ENCODE measurements at places on chromosomes 3 and 15.

- peak; percentile 97 for DNase-seq
Measured at GRCh38 chr3:52062505-52062904, 6.1 kb upstream of the DUSP7 start.

DNA sequence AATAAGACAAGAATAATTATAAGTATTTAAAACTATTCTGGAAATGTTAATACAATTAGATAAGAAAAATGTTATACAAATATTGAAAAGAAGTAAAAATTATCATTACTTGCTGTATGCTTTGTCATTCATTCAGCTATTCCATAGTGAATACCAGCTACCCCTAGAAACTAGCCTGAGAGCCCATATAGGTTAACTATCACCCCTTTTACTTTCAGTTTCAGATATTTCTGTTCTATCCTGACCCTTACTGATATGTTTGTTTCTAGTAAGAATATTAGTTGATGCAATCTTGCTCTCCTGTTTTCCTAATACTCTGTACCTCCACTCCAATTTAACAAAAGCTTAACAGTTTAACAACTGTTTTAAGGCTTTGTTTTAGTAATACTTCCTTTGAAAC, 31.6 kb downstream of the FAM227B start:
- peak; percentile 12 for DNase-seq

GRCh38 chr15:38474155-38474757, 20.3 kb downstream of the FAM98B start:
- DNase-seq, result peak; percentile 74

DNA sequence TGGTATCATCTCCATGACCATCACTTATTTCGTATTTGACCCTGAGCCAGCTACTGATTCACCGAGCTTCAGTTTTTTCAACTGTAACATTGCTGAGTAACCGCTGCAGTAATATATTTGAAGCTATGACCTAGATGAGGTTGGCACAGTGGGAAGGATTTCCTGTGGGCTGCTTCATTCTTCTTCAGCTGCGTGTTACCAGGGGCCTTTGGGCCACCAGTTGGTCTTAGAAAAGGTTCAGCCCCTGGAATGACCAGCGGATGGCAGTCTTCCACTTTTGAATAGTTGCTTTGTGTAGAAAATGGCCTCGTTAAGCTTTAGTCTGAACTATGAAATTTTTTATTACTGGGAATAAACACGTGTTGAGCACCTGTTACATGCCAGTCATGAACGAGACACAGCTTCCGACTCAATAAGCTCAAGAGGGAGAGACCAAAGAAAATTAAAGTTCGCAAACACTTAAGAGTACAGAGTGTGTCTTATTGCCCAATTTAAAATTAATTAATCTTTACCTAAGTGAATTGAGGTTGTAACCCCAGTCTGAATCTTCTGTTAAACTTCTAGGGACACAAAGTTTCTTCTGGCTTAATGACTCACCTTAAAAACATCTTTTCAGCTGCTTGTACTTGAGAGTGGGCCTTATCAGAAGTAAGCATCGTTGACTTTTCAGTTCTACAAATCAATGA, 57.6 kb upstream of the NR2E3 start:
- DNase-seq, result peak; percentile 24

- DNase-seq, result no peak
Measured at GRCh38 chr3:127573401-127573800, 17.1 kb downstream of the TPRA1 start.

DNA sequence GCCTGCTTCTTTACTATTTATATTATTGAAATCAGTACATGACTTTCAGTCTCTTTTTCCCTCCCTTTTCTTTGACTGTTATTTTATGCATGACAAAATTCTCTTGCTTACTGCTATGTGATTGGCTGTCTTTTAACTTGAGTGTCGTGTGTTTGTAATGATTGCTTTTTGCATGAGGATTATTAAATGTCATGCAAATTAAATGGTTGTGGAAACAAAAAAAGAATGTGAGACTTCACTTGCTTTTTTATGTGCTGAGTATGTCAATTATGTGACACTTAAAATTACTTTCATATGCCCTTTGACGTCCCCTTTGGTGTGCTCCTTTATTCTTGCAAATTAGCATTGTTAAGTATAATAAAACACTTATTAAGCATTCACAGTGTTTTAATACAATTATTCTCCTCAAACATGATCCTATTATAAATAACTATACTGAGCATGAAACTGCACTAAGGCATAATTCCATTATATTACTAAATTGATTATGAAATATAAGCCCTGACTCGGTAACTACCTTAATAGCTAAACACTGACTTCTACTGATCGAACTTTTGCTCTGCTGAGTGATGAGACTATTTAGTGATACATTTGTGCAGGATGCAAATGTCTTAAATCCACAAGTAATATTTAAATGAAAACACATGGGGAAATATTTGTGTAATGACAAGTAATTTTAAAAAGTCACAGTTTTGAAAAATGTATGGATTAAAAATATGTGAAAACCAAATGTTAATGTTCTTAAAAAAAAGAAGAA, 401.7 kb downstream of the NLGN1 start:
- DNase-seq, result no peak

- DNase-seq, result no peak
Measured at GRCh38 chr3:61574854-61575253, 13.5 kb downstream of the PTPRG start.

- DNase-seq, result no peak
Measured at GRCh38 chr15:48168616-48169015, 9.5 kb downstream of the MYEF2 start.

GRCh38 chr3:72567474-72567873, 280.8 kb downstream of the SHQ1 start:
- peak; percentile 69 for DNase-seq

- DNase-seq, result no peak
Measured at GRCh38 chr15:74006774-74007639, 12.5 kb downstream of the PML start.

DNA sequence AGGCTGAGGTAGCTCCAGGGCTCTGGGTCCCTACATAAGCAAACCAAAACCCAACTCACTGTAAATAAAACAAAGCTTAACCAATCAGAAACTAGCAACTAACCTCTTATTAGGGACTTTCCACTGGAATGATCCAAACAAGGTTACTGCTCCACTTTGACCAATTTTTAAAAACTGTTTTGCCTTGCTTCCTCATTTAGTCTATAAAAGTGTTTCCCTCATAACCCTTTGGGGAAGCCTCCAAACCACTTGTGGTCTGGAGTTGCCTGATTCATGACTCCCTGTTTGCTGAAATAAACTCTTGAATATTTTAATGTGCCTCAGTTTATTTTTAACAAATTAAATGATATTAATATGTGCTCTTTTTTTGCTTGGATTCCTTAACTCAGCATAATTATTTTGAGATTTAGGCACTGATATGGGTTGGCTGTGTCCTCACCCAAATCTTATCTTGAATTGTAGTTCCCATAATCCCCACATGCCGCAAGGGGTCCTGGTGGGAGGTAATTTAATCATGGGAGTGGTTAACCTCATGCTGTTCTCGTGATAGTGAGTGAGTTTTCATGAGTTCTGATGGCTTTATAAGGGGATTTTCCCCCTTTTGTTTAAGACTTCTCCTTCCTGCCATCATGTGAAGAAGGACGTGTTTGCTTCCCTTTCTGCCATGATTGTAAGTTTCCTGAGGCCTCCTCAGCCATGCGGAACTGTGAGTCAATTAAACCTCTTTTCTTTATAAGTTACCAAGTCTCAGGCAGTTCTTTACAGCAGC, 90.6 kb downstream of the CD200R1L start:
- peak; percentile 81 for DNase-seq

DNA sequence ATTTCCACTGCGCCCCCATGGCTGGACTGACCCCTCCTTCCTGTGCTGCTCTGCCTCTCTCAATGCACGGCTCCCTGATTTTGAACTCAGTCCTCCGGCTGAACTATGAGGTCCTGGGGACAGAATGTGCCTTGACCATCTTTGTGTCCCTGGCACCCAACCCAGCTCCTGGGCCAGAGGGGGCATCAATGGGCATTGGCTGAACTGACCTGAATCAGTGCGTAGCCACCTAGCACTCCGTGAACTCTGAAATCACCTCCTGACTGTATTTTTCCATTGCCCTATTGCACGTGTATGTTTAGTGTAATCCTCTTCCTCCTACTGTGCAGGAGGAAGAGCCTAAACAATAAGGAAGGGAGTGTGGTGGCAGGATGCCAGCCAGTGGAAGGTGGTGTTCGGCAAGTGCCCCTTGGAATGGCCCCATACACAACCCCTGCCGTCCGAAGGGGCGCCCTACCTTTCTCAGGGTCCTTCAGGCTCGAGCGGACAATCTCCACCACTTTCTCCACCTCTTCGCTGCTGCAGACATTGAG, 33.5 kb downstream of the BDH1 start:
- DNase-seq, result no peak

DNA sequence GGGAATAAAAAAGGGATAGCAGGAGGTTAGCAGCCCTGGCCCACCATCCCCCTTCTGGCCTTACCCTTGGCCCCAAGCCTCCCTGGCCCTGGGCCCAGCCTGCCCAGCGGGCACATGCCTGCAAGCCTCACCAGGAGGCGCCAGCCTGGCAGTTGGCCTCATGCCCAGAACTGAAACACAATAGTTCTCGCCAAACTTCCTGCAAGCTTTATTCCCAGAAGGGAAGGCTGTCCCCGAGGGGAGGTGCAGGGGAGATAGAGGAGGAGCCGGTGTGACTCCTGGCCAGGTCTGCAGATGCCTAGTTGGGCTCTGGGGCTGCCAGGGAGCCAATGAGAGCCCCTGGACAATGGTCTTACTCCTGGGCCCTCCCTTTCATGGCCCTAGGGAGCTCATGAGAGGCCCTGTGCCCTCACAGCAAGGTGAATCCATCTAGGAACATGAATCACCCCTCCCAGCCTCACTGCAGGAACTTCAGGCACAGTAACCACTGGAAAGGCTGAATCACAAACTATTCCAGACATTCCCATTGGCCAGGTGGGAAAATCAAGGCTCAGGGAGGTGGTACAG, 4.0 kb downstream of the CCDC33 start:
- DNase-seq, result no peak

DNA sequence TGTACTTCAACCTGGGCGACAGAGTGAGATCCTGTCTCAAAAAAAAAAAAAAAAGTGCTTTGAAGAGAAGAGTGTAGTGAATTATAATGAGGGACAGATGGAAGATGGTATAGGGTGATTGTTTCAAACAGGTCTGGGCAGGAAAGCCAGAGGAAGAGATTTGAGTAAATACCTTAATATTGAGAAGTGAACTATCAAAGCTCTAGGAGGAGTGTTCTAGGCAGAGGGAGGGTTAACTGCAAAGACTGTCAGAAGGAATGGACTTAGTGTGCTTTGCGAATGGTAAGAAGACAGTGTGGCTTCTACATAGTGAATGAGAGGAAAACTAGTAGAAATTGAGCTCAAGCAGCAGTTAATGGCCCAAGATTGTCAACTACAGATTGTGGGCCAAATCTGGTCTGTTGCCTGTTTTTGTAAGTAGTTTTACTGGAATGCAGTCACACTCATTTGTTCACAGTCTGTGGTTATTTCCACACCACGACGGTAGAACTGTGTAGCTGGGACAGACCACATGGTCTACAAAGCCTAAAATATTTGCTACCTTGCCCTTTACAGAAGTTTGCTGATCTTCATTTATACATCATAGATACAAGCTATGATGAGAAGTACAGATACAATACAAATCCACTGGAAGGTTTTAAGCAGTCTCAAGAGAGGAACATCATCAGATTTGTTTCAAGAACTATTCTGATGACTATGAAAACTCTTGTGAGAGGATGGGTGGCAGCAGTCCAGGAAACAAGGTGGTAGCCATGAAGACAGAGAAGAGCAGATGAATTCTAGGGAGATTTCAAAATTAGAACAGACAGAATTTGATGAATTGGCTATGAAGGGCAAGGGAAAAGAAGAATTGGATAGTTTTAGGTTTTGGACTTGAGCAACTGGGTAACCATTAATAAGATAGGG, 16.5 kb upstream of the USP50 start:
- no peak for DNase-seq

Data from inflammatory macrophage treated with lipopolysaccharide for 4 hours (primary cell).